Stimulated activated naive CD8-positive, alpha-beta T cell treated with anti-CD3 and anti-CD28 coated beads, Interleukin-15, amount 100 ng/mL, for 72 hours (primary cell): ENCODE measurements at places on chromosomes 2 and 18.

GRCh38 chr2:140200764-140201163 is 1420.6 kb upstream of the NXPH2 start:
- DNase-seq: no peak

DNA sequence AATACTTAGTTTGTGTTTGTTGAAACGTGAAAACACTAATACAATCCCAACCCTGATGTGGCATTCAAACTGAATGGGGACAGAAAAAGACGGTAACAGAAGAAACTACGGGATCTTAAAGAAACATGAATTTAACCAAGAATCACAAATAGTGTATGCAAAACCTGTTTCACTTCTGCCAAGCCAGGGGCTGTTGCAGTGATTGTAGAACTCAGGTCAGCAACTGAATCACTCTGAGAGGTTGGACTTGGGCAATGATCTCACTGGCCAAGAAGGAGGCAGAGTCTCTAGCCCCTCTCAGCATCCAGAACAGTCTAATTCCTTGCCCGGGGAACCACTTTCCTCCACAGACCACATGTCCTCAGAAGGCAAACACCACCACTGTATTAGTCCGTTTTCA is 54.9 kb upstream of the CRIM1 start:
- DNase-seq: no peak

GRCh38 chr18:31419457-31419932 is 28.0 kb upstream of the DSG3 start:
- no peak for DNase-seq

DNA sequence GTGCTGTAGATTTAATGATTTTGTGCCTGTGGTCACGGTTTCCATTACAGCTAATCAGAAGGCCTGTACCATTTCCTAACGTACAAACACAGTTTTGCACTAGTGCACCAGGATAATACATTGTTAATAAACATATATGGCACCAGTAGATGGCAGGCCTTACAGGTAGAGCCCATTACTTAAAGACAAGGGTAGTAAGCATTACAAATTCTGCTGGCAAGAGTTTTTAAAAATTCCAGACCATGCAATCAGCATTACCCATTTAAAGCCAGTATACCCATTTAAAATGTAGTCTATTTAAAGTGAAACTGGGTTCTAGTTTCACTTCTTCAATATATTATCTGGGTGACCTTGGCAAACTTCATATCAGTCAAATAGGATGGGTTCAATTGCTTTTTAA is 224.2 kb downstream of the NUP35 start:
- DNase-seq: no peak

- no peak for DNase-seq
These were observed 36.7 kb downstream of the PKP4 start for GRCh38 chr2:158493458-158493857.
